Fibroblast of skin of right quadriceps (primary cell): ENCODE measurements at places on chromosomes 12 and 14.

GRCh38 chr14:65167072-65167645, 64.8 kb upstream of the MAX start:
- no peak for DNase-seq

DNA sequence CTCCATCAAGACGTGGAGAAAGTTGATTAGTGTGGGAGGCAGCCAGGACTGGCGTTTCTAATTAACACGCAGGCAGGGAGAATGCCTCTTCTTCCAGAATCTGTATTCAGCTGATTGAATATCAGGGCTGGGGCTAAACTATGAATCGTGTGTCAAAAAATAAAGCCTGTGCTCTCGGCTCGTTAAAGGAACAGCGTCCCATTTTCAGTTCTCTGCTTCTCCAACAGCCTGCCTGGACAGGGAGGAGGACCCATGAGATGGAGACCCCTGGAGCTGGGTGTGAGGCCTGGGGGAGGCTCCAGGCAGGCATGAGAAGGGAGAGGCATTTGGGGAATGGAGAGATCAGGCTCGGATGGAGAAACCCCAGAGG, 28.6 kb upstream of the LHX5 start:
- no peak for DNase-seq

DNA sequence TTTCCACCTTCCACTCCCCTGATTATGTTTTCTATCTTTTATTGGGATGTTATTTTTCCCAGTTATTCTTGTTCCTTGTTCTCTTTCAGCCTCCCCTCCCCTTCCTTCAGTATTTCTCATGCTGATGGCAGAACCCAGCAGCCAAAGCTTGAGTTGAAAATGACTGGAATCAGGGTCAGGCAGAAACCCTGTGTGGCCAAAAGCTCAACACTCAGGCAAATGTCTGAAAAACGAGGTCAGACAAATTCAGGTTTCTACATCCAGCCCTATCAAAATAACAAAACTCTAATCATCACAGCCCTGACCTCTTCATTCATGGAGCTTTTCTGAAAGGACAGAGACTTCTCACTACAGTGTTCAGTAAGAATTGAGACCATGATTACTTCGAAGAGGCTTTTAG, 134.6 kb downstream of the PTPRR start:
- DNase-seq = no peak

GRCh38 chr12:117522559-117522958, 161.1 kb upstream of the NOS1 start:
- DNase-seq = no peak

- DNase-seq = no peak
Measured at GRCh38 chr12:27751386-27752047, 28.5 kb upstream of the KLHL42 start.

- DNase-seq = no peak
Measured at GRCh38 chr12:43357141-43357540, 194.9 kb downstream of the ADAMTS20 start.

- DNase-seq = no peak
Measured at GRCh38 chr12:94151582-94151981, 3.2 kb downstream of the PLXNC1 start.

GRCh38 chr12:123891516-123892179, 81.0 kb downstream of the CCDC92 start:
- peak; percentile 67 for DNase-seq

DNA sequence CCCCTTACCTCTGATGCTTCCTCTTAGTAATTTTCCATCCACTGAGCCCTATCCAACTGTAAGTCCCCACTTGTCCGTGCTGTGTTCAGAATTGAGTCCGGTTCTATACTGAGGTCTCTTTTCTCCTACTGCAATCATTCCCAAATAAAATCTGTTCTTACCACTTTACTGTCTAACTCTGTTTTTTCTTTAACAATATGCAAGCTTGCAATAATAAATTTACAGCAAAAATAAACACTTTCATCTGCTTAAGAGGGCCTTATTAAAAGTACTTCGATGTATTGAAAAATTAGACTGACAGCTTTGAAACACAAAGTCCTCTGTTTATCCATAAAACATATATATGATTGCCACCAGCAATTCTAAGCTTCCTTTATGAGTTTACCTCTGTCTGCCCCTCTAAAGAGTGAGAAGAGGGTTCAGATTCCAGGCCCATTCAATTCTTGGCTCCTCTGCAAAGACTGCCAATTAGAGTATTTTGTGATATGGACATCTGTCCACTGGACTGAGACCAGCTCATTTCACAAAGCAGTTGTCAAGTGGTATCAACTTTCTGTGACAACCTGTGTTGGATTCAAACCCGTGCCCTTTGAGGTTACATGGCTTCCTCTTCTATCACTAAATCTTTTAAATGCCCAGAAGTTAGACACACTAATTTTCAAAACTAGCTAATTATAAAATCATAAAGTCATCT, 39.9 kb upstream of the G2E3 start:
- no peak for DNase-seq

GRCh38 chr12:131123817-131124216, 170.1 kb downstream of the ADGRD1 start:
- no peak for DNase-seq

DNA sequence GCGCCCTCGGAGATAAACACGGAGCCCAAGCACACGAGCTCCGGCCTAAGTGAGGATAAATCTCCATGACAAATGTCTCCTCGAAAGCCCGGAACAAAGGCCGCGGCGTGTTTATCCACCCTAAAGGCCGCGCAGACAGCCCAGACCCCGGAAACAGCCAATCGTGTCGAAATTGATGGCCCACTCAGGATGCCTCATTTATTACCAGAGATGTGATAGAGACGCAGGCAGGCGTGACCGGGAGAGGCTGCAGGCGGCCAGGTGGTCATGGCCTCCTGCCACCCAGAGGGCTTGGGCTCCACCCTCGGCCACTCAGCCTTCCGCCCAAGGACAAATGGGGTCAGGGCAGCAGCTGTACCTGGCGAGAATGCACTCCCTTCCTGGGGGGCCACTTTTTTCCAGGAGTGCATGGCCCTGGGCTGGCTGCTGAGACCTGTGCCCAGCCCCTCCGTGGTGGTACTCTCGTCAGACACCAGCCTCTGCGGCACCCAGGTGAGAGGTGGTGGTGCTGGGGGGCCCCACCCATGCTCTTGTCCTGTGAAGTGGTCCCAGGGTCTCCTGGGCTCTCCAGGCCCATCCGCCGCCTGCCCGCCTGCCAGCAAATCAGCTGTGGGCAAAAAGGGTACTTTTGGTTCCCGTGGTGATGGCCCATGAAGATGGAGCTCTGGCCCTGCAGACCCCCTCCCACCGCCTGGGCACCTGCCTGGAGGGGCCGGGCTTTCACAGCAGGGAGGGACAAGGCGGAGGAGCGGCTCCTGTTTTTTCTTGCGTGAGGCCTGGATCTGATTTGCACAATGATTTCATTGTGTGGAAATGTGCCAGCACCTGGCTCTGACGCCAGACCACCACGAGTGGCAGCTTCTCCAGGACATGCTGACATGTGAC, 211.5 kb upstream of the C14orf180 start:
- no peak for DNase-seq

GRCh38 chr12:44816446-44817017, 59.6 kb downstream of the NELL2 start:
- DNase-seq = no peak

GRCh38 chr14:102907980-102908730, 14.3 kb upstream of the AMN start:
- DNase-seq = no peak

DNA sequence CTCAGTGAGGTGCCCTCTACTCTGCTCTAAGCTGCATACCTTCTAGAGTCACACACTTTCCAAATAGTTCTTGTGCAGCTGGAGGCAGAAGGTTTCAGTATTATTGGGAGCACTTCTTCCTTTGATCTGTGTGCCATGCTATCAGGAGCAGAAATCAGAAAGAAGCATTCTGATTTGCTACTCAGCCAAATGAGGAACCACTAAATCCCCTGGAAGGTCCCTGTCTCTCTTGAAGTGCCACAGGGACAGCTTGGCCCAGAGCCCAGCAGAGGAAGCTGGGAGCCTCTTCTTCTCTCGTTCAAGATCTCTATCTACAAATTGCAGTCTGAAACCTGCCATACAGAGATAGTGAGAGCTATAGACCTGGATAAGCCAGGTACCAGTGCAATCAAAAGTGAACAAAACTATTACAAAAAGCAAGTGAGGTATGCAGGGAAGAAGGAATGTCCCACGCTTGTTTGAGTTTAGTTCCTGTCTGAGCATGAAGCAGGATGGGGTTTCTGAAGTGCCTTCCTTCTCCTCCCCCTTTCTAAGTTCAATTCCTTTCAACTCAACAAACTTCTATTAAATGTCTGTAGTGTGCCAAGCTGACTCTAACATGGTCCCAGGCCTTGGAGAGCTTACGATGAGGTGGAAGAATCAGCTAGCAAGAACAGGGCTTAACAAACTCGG, 100.9 kb upstream of the PARP11 start:
- no peak for DNase-seq

DNA sequence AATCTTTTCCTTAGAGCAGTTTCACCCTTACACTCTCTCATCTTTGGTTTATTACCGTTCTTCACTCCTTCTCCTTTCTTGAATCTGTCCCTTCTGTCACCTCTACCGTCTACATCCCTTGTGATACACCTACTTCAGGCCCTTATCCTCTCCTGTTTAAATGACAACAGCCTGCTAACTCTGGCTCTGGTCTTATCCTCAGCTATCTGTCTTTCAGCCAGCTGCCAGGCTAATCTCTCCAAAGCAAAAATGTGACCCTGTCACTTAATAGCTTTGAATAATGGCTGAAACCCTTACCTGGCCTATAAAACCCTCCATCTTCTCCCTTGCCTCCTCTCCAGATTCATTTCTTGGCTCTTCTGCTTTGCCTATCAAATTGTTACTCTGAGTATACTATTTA, 32.3 kb downstream of the BEST3 start:
- DNase-seq = no peak

DNA sequence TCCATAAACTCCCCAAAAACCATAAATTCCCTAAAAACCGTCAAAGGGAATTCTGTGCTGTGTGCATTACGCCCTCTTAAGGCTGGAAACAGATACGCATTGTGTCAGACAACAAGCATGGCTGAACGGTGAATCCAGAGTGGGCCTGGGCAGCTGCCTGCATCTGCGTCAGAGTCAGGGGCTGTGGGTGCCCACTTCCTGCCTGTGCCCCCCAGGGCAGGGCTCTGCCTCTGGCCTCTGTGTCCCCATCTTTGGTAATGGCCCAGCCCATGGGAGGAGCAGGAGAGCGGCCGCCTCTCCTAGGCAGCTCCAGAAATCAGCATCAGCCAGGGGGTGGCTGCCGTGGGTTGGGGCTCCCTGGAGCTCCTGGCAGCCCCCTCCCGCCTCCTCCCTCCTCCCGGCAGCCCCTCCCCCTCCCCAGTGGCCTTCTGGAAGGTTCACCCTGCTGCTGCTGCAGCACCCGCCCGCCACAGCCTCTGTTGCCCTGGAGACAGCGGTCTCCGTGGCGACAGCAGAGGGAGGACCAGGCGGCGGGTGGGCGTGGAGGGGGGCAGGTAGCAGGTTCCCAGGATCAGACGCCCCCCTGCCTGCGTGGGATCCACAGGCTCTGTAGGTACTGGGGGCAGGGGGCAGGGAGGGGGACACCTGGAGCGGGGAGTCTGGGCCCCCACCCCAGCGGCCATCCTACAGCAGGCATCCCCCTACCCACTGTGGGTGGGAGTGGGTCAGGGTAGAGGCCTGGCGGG, 5.9 kb downstream of the MMP17 start:
- DNase-seq = peak; percentile 28

DNA sequence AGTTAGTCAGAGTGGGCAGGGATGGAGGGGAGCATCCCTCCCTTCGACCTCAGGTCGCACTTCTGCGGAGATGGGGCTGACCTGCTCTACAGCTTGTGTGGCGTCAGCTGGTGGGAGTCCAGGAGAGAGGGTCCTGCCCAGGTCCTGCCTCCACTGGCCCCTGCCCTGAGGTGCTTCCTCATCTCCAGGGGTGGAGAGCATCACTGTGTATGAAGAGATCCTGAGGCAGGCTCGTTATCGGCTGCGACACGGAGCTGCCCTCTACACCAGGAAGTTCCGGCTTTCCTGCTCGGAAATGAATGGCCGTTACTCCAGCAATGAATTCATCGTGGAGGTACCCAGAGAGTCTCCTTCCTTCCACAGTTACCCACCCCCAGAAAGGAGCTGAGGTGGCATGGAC, 20.2 kb downstream of the CLSTN3 start:
- DNase-seq = no peak

GRCh38 chr12:19161216-19161615, 31.7 kb downstream of the PLEKHA5 start:
- DNase-seq = no peak

- no peak for DNase-seq
Measured at GRCh38 chr12:112446008-112446725, 27.4 kb downstream of the PTPN11 start.

DNA sequence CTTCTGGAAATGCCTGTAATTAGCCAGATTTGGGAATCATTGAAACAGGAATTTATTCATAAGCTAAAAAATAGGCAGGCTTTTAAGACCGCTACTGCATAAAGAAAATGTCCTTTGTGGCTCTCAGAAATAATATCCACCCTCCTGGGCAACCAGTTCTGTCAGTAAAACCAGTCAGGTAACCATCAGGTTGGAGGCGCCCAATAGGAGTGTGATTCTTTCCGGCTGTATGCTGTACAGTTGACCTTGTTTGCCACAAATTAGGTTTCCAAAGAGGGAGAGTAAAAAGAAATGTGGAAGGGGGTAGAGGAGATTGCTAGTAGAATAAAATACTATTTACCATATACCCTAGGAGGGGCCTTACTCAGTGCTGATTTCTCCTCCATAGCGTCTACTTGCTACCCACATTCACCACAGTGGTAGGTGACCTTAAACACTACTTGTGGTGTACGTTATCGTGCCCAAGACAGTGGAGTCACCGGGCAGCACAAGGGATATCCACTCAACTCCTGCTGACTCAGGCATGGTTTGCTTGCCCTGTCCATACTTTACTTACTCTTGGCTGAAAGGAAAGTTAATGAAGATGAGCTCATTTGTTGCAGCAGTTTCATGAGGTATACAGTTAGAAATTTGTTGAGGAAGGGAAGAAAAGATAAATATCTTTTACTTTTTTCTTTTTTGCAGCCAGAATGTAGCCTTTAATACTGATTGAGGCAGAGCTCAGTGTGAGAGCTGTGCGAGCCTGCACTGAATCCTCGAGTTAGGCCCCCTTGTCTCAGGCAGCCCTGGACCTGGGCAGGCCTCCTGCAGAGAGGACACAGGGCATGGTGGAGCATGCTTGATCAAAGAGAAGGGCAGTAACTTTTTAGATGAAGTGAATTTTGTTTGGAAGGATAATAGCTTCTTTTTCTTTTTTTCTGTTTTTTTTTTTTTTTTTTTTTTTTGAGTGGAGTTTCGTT, 76.7 kb downstream of the DIP2B start:
- DNase-seq = peak; percentile 43
